ENCODE measurements at places on chromosomes 11 and 22.

DNA sequence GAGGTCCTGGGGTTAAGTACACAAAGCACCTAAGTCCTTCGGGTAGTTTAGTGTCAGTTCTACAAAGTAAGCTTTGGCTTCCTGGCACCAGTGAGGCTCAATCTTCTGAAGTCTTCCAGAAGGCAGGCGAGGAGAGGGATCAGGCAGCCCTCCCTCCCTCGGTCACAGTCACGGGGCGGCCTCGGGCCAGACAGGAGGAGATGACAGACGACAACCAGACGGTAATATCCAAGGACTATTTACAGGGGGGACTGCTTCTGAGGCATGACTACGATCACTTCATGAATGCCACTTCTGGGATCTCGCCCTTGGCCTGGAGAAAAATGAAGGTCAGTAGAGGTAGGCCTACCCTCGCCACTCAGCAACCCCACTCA lies 383 bp upstream of the TMEM223 start:
- DNase-seq, result no peak

GRCh38 chr11:119051440-119052162 lies 5.4 kb downstream of the HYOU1 start:
- no peak for DNase-seq

DNA sequence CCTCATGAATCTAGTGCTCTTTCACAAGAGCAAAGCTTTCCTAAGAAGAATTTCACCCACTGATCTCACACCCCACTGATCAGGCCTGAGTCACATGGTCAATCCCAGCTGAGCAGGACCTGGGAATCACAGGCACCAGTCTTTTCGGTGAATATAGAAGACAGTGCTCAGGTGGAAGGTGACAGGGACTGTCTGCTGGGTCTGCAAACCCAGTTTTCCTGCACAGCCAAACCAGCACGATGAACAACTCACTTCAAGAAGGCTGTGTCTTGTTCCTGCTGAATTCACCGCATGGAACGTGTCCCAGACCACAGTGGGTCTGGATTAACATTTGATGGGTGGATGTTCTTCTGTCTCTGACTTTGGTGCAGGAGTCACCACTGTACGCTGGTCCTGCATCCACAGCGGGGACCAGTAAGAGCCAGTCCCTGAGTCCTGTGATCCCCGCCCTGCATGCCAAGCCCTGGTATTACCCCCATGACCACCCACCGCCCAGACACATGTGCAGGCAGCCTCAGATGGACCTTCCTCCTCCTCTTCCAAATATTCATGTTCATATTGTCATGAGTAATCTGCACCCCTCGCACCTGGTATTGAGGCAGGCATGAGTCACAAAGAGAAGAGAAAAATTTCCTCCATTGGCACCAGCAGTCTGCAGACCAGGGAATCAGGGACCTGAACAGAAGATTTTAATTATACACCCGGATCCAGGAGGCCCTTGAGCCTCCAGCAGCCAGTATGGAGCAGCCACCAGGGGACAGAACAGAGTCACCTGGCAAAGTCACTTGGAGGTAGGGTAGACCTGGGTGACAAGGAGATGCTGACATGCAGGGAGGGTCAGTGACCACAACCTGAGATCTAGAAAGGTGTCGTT lies 8.6 kb upstream of the IGLL5 start:
- DNase-seq, result no peak

GRCh38 chr22:42536166-42536565 lies 16.6 kb upstream of the RRP7A start:
- DNase-seq, result no peak

DNA sequence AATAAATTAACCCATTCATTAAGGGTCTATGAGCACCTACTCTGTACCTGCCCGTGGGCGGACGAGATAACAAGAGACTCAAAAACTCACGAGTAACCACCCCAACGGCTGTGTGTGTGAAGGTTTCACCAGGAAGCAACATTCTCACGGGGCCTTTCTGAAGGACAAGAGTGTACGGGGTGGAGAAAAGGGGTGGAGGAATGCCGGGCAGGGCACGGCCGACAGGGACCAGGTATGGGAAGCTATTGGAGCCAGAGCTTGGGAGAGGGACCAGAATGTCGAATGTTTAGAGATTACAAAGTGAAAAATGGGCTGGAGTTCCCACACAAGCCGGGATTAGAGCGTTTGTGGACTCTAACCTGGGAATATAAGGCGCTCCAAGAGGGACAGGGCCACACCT lies 1.6 kb downstream of the KMT5B start:
- DNase-seq, result no peak

Measured in central memory CD8-positive, alpha-beta T cell (primary cell).